ENCODE measurements at places on chromosomes 4 and X.

GRCh38 chr4:13527981-13528820 lies 16.1 kb downstream of the NKX3-2 start:
- no peak for DNase-seq

GRCh38 chr4:38516190-38516589 lies 147.8 kb upstream of the KLF3 start:
- no peak for DNase-seq

GRCh38 chrX:153744210-153745066 lies 19.6 kb upstream of the PLXNB3 start:
- no peak for DNase-seq

GRCh38 chr4:7731437-7731836 lies 208.2 kb downstream of the AFAP1 start:
- DNase-seq, result no peak

DNA sequence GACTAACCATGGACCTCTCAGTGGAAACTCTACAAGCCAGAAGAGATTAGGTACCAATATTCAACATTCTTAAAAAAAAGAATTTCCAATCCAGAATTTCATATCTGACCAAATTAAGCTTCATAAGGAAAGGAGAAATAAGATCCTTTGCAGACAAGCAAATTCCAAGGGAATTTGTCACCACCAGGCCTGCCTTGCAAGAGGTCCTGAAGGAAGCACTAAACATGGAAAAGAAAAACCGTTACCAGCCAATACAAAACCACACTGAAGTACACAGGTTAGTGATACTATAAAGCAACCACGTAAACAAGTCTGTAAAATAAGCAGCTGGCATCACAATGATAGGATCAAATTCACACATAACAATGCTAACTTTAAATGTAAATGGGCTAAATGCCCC lies 156.6 kb downstream of the FAM13A start:
- no peak for DNase-seq

- no peak for DNase-seq
These were observed 405.2 kb downstream of the PPARGC1A start for GRCh38 chr4:23484689-23485088.
